ENCODE measurements at places on chromosomes 4 and X.
A peak's percentile ranks its signal among the peaks of the same experiment; 100 is the strongest.

DNA sequence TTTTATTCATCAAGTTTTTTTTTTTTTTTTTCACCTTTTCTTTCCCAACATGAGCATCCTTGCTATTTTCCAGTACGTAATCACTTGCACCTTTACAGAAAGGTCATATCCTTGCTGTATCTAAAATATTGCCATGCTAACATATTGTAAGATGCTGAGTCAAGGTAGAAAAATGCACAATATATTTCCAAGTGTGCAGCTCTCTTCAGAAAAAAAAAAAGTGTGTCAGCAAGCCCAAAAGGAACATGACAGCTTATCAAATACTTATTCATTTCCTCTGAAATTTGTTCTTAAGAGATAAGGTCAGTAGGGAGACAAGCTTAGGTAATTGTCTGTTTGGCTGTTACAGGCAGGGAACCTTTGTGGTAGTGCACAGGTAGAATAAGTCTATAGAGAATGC lies 27.0 kb downstream of the SH2D1A start:
- DNase-seq, result no peak

DNA sequence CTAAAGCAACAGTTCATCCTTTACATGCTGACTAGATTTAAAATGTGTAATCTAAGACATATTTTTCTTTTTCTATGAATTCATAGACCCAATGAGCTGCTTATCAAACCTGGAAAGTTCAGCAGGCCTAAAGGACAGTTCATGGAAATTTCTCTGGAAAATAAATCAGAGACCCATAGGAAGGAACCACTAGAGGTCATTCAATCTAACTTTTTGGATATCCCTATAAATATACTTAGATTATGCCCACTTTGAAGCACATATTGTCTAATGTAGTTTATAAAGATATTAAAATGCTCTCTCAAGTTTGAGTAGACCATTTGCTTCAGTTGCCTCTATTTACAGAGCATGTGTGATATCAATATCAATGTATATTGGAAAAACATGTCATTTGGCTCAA lies 473.0 kb downstream of the FAT4 start:
- DNase-seq, result no peak

GRCh38 chr4:96675896-96676295 lies 836.0 kb downstream of the PDHA2 start:
- DNase-seq, result no peak

DNA sequence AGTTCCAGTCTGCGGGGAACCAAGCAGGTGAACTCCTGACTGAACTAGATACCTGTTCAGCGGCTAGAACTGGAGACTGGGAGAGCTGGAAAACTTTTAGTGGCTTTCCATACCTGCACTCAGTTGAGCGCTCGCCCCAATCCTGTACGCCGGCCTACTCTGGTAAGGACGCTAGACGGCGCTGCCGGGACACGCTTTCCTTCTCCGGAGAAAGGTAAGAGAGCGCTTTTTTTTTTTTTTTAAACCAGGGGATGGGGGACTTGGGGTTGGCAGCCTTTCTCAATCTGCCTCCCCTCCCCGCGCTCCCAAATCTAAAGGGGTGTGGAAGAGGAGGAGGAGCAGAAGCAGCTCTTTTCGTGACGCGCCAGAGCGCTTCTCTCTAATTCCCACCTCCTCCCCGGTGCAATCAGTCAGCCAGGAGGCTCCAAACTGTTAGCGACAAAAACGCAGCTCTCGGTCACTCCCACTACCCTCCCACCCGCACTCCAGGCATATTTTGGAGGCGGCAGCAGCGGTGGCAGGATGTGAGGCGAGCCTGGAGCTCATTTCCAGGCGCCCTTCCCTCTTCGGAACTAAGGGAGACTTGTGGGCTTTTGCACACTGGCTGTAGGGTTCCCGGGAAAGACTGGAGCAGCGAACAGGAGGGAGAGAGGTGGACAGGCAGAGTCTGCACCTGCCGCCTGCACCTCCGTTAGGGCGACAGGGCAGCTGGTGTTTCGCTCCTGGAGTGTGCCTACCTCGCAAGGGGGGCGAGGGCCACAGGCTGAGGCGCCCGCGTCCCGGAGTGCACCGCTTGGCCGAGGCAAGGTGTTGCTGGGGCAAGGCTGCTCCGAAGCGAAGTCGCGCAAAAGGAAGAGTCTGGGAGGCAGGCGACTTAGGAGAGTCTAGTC lies at the start of gene IL1RAPL2:
Gene IL1RAPL2, plus strand, starts transcription at position 409 of the 890 bp plus-strand sequence.
- DNase-seq, result no peak

DNA sequence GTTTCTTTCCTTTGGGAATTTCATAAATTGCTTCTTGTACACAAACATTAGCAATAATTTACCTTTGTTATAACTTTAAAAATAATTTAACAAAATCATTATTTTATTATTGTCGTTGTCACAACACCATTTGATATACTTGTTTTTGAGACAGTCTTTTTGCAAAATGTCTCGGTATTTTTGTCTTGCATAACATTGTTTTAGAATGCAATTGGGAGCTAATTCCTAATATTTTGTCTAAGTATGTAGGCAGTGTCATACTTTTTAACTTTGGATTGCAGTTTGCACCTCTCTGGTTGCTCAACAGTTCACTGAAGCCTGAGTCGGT lies 340 bp upstream of the CFAP299 start:
- DNase-seq, result no peak

- no peak for DNase-seq
These were observed 1380.4 kb downstream of the STIM2 start for GRCh38 chr4:28241021-28241420.

- peak; percentile 56 for DNase-seq
These were observed 855 bp downstream of the KLF3 start for GRCh38 chr4:38664706-38665401.

GRCh38 chr4:42821230-42821629 lies 71.3 kb upstream of the GRXCR1 start:
- no peak for DNase-seq

GRCh38 chrX:13667919-13668318 lies 15.0 kb downstream of the TCEANC start:
- DNase-seq, result no peak

DNA sequence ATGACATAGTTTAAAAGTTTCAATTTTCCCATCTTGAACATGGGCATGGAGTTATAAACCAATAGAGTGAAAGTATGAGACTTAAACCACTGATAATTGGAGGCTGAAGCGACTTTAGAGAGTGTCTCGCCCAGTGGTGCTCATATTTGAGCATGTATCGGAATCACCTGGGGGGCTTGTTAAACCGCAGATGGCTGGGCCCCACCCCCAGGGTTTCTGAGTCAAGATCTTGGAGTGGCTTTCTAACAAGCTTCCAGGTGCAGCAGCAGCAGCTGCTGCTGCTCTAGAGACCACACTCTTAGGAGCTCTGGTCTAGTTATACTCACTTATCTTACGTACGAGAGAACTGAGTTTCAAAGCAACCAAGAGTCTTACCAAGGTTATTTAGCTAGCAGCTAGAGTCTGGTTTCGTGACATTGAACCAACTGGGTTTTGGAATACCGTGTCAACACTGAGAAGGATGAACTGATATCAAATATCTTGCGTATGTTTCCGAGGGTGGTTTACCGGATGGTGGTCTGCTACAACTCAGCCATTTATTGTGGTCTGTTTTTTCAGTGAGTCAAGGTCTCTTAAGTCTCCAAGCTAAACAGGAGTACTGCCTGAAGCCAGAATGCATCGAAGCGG lies 5.9 kb downstream of the PHEX start:
- DNase-seq, result no peak

DNA sequence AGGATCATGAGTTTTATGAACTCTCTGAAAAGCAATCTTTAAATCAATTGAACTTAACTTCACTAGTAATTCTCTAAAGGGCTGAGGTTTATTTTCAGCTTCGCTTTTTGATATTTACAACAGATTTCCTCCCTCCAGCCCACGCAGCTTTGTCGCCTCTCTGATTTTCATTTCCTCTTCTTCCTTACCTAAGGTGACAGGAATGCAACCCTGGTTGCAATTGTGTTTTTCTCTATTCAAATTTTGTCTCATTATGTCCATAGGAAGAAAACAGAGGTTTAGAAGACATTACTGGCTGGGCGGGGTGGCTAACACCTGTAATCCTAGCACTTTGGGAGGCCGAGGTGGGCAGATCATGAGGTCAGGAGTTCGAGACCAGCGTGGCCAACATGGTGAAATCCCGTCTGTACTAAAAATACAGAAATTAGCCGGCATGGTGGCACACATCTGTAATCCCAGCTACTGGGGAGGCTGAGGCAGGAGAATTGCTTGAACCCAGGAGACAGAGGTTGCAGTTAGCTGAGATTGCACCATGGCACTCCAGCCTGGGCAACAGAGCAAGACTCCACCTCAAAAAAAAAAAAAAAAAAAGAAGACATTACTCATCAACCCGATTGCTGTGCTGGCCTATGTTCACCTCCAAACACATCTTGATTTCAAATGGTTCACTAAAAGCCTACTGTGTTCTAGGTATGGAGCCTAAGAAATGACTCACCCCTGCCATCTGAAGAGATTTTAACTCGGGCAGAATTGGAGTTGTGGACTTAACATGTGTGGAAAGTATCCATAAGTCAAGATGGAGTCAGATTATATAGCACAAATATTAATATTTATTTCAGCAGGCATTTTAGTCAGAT lies 36.8 kb downstream of the VSIG4 start:
- no peak for DNase-seq

DNA sequence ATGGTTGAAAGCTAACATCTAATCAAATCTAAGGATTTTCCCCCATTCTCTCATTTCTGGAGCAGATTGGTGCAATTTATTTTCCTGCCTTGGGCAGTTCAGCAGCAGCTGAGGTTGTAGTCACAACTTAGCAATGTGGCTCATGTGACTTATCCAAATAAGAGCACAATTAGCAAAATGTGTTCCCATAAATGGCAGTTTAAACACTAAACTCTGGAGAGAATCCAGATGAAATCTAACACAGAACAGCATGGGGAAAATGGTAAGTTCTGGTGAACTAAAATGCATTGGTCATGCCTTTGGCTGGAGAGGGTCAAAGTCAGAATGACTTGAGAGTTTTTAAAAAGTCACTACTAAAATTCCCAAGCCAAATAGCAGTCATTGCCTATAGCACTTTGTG lies 422.6 kb upstream of the DIPK2B start:
- DNase-seq, result peak; percentile 91

- no peak for DNase-seq
These were observed 3.0 kb upstream of the PHOX2B start for GRCh38 chr4:41751449-41752061.

DNA sequence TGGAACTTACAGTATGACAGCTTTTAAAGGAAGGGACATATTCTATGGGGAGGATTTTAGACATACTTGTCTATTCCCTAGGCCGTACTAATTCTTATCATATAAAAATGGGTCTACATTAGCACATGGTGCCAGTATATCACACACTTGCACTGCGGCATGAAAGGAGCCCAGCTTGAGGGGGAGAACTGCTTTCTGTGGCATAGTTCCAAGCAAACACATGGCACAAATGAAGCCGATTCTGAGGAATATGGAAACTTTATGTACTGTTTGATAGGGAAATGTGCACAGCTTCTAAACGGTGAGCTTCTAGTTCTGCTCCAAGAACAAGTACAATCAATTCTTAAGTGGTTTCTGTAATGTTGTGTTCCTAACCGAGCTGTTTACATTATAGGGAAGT lies 675.6 kb upstream of the FTHL17 start:
- DNase-seq, result no peak

GRCh38 chr4:107994894-107995293 lies 5.2 kb downstream of the HADH start:
- no peak for DNase-seq

DNA sequence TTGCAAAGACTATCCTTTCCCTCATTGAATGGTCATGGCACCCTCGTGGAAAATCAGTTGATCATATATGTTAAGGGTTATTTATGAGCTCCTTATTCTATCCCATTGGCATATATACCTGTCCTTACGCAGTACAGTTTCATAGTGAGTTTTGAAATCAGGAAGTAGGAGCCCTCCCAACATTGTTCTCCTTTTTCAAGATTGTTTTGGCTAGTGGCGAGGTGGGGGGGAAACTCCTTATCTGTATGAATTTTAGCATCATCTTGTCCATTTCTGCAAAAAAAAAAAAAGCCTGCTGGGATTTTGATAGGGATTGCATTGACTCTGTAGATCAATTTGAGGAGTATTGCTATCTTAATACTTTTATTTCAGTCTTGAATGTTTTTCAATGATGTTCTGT lies 2.5 kb upstream of the USP9X start:
- no peak for DNase-seq

- no peak for DNase-seq
These were observed 168.2 kb downstream of the COL25A1 start for GRCh38 chr4:109134268-109134667.

DNA sequence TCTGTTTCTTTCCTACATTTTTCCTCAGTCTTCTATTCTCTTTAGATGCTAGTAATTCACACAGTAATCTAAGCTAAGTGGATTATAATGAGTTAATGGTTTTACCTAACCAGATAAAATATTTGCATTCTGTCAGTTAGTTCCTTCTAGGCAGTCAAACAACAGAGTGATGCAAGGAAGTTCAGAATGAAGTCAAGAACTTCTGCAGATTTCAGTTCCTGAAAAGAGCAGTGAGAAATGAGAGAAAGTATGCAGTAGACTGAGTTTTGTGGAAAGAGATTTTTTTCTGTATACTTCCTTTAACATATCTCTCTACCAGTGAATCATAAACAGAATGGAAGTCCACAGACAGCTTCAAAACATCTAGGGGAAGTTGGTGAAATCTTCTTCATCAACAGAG lies 774.0 kb upstream of the POU3F4 start:
- no peak for DNase-seq

GRCh38 chrX:17682259-17682658 lies 55.0 kb upstream of the SCML1 start:
- no peak for DNase-seq

GRCh38 chr4:109044431-109044830 lies 258.0 kb downstream of the COL25A1 start:
- no peak for DNase-seq

GRCh38 chr4:123255971-123256370 lies 140.6 kb upstream of the SPRY1 start:
- no peak for DNase-seq

DNA sequence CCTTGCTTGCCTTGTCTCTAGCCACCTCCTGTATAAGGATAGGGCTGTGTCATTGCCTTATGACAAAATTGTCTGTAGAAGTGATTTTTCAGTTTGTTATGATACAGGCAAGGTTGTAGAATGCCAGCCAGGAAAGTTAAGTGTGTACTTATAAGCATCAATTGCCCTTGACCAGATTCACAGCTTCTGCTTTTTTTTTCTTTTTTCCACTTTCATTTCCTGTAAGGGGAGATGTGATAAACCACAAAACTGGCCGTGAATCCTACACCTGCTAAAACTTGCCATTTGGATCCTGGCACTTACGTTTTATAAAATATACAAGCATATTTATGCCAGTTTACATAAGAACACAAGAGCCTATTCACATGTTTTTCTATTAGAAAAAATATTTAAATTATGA lies 35.0 kb upstream of the BMPR1B start:
- no peak for DNase-seq

DNA sequence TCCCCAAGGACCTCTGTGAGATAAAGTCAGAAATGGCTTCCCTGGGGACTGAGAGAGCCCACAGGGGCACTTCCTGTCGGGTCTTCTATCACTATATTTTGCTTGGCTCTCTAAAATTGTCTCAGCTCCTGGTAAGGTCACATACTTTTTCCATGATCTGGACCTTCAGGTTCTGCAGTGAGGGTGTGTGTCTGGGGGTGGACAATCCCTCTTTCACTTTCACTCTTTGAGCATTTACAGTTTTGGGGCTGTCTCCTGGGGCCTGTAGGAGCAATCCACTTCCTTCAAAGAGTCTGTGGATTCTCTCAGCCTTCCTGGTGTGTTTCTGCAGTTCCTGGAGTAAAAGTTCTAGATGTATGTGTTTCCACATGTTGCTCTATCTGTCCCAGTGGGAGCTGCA lies 335.7 kb downstream of the FSTL5 start:
- DNase-seq, result no peak

All from IMR-90 (cell line).